ENCODE measurements at places on chromosomes 16 and 17.

- peak; percentile 96 for DNase-seq
Measured at GRCh38 chr16:30896261-30896888, at the start of gene CTF1. Gene CTF1, plus strand, starts transcription at chr16:30896614. Its CDS starts 30 bp downstream, at chr16:30896644.

- no peak for DNase-seq
Measured at GRCh38 chr17:4839221-4839620, 6.1 kb downstream of the MINK1 start.

DNA sequence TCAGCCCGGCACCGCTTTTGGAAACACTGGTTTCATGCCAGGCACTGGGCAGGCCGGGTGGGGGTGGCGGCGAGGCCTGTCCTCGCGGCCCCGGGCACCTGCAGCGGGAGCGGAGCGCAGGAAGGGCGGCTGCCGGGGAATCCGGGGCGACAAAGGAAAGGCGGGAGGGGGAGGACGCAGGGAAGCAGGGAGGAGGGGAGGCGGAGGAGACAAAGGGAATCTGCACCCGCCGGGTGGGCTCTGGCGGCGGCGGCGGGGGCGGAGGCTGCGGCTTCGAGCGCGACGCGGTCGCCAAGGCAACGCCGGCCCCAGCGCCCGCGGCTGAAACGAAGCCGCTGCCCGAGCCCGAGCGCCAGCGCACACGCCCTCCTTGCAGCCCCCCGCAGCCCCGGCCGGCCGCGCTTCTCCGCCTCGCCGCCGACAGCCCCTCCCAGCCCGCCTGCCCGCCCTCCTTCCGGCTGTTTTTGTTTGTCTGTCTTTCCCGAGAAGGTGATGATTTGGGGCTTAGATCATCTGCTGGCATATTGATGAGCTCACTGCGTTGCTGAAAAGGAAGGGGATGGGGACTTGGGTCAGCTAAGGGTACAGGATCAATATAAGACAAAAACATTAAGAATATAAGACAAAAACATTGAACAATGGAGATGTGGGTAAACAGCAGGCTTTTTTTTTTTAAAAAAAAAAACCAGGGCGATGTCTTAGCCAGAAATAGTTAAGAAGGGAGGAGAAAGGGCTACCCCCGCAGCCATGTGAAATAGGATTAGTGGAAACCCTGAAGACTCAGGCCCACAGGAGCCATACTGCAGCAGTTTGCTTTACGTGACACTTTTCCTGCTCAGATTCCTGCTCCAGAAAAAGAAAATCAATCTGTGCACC, 32.7 kb downstream of the CDK5R1 start:
- DNase-seq, result peak; percentile 84

DNA sequence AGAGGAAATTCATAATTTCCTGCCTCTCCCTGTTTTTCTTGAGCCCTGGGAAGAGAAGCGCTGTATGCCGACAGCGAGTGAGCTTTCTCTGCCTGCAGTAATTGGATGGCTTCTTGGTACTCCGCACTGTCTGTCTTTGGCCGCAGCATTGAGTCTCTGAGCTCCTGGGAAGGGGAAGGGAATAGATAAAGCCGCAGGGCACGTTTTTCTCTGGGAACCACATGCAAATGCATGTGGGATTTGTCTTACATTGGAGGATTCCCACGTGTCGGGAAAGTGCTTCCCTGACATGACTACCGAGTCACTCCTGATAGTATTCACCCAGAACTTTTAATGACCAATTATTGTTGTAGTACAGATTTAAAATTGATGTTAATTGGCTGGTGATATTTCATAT, 385.9 kb downstream of the CPPED1 start:
- DNase-seq, result no peak

DNA sequence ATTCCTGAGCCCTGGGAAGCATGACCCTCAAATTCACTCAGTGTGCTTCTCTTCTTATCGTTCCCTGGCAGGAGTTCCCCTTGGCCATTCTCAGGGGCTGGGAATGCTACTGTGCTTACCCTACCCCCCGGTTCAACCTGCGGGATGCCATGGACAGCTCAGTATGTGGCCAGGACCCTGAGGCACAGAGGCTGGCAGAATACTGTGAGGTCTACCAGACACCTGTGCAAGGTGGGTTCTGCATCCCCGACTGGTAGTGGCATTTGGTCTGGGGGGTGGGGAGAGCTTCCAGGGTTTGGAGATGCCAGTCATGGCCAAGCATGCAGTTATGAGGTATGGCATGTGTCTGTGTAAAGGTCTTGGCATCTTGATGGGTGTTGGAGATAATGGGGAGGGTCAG, 39.4 kb downstream of the WSCD1 start:
- no peak for DNase-seq

All from tongue (tissue), 3 donors.